ENCODE measurements at places on chromosomes 3 and 15.

GRCh38 chr3:121834157-121834670 is 646 bp downstream of the IQCB1 start:
- no peak for DNase-seq

DNA sequence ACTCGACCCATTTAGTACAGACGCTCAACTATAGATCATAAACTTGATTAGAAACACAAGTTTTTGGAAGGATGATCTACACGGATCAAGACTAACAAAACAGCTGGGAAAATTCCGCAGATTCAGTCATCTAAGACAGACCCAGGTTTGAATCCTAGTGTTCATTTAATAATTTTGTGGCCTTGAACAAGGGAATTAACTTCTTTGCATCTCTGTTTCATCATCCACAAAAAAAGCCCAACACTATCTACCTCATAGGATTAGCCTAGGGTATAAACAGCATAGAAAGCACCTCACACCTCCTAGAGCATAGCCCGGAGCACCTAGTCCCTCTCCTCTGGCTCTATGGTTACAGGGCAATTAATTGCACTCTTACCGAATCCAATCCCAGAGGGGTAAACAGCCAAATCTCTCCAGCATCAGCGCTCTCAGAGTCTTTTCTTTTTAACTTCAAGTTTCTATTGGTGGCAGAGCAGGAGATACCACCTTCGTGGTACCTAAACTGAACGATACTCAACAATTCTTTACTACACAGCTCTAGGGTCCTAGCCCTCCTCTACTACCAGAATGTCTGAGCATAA is 3.5 kb downstream of the TBL1XR1 start:
- no peak for DNase-seq

DNA sequence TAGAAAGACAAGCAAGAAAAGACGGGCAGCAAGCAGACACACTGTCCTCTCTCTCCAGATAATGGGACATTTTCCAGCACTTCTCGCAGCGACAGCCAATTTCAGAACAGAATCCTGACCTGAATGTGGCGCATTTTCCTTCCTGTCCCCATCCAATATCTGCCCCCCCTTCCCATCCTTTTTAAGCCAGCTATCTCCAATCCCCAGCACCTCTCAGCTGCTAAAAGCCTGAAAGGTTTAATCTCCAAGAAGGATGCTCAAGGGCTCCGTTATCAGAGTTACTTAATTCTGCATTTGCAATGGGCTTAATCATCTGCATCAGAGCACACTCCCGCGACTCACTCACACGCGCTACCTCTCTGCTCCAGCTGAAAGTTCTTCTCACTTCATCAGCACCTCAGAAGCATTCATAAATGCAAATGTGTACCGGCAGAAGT is 50.5 kb downstream of the SRGAP3 start:
- no peak for DNase-seq

DNA sequence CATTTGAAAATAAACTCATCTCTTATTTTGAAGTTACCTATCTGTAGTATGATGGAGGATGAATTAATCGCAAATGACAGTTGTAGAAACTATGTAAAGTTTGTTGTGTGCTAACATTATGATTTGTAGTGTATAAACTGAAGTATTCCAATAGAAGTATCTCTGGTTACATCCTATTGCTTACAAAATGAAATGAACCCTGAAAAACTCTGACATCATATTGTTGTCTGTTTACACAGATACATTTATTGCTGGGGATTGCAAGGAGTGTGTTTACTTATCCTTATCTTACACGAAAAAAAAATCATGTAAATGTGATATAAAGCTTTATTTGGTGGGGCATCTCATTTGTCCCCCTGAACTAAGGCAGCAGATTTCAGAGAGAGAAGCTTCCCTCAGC is 2.6 kb upstream of the ABHD10 start:
- DNase-seq = no peak

DNA sequence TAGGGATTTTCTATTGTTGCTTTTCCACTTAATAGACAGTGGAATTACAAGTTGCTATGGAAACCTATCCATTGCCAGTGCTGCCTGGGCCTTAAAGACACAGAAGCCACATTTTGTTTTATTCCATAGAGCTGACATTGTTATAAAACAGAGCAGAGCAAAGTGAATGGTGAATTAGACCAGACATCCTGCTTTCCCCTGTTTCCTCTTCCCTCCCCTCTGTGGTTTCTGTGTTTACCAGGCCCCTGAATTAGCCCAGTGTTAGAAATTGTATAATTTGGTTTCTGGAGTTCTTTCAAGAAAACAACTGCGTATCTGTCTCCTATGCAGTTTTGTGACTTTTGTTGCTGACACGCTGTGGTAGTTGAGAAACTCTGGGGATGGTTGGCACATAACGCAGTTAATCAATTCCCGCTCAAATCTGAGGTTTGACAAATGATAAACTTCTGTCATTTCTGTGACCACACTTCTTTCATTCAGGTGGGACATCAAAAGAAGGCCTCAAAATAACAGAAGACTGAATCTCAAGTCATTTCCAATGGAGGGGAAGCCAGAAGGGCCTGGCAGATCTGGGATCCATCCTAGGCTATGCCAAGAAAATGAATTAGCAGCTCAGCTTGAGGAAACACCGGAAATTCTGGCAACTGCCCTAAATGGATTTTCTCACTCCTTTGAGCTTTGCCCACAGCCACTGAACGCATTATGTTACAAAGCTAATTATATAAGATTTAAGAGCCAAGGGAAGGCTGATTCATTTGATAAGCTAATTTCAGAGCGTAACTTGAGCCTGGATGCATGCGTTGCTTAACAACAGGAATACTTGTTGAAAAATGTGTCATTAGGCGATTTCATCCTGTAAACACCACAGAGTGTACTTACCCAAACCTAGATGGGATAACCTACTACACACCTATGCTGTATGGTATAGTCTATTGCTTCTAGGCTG is 46.9 kb downstream of the NR1D2 start:
- peak; percentile 31 for DNase-seq

- DNase-seq = peak; percentile 28
These were observed 193.8 kb upstream of the TLE3 start for GRCh38 chr15:70291305-70292075.
